ENCODE measurements at places on chromosomes 5 and 9.

- no peak for DNase-seq
These were observed 1293.9 kb upstream of the CDH6 start for GRCh38 chr5:29899583-29899982.

- no peak for DNase-seq
These were observed 31.3 kb upstream of the SMU1 start for GRCh38 chr9:33107762-33108161.

GRCh38 chr9:34524349-34524748 is 1.6 kb upstream of the ENHO start:
- DNase-seq: no peak

GRCh38 chr9:125652759-125653158 is 54.2 kb downstream of the MAPKAP1 start:
- no peak for DNase-seq

DNA sequence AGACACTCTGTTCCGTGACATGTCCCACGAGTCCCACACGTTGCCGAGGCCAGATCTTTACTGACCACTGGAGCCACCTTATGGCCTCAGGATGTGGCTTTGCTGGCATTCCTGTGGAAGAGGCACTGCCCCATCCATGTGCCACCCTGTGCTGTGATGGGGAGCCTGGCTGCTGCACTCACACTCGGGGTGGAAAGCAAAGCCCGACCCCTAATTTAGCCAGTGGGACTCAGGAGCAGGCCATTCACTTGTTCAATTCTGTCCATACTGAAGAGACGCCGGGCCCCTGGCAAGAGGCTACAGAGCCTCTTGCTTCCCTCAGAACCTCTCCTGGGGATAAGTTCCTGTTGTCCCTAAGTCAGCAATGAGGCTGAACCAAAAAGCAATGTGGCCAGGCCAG is 18.6 kb upstream of the CEP72 start:
- DNase-seq: no peak

DNA sequence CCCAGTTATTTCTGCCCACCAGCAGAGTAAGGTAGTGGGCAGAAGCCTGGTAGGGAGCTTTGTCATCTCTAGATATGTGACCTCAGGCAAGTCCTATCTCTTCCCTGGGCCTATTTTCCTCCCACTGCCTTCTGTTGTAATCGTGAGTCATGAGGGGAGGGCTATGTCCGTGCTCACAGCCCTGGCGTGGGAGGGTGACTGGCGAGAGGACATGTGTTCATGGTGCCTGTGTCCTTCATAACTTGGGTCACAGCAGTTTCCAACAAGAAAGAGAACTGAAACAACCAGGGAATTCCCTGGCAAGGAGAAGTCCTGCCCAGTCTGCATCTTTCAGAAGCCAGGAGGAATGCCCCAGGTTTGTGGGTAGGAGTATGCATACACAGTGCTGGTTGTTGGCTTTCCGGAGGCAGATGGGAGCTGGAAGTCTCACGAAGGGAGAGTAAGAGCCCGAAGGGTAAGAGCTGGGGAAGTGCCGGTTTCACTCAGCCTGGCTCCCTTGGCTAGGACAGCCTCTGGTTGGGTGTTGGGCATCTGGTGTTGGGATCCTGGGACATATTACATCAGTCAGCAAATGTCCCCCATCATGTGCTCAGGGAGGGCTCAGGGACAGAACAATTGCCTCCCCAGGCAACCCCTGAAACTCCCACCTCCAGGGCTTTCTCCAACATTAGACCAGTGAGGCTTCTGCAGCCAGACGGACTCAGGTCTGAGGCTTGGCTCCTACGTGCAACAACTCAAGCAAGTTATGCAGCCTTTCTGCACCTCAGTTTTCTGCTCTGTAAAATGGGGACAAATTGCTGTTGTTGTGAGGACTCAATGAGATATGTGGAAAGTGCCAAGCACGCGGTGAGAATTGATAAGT is 4.3 kb upstream of the TIFAB start:
- DNase-seq: no peak

DNA sequence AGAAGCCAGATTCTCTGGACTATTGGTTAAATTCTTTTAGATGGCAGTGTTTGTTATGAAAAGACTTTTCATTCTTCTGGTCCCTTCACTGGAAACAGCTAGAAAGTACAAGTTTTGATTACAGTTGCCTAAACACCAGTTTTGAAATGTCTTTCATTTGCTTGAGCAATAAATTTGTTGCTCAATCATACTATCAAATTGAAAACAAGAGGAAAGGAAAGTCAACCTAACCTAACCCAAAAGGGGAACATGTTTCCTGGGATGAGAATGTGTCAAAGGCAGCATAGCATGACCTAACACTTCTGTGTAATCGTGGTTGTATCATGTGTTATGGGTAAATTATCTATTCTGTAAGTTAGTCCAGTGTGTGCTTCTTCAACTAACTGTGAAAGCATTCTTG is 213.2 kb downstream of the TMC1 start:
- no peak for DNase-seq

DNA sequence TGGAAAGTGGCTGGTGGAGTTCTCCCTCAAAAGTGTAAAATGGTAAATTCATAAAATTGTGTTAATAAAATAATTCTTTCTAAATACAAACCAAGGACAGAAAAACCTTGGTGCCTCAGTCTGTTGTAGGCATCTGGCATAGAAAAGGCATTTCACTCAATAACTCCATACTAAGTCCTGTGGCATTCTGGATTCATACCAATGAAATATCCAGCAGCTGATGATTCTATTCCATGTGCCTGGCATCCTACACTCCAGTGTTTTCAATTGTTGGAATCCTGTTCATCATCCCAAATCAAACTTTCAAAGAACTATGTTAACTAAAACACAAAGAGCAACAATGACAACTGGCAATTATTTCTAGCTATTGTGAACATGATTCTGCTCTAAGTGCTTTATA is 21.6 kb upstream of the ALDH1A1 start:
- no peak for DNase-seq

DNA sequence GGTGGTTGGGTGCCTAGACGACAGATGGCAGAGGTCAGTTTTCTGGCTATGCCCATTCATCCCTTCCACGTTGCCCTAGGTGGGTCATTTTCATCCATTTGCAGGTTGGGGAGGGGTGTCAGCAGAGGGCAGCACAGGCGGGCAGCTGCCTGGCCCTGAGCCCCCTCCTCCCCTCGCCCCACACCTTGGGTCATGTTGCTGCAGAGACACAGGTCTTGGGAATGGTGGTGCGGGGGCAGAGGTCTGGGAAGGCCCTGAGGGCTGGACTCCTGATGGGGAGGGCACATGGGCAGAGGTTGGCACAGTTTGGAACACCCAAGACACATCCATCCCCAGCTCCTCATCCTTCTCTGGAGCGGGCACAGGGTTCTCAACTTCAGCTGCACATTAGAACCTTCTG is 103.2 kb upstream of the LMX1B start:
- no peak for DNase-seq

GRCh38 chr9:93188426-93189368 is 4.8 kb downstream of the WNK2 start:
- no peak for DNase-seq

DNA sequence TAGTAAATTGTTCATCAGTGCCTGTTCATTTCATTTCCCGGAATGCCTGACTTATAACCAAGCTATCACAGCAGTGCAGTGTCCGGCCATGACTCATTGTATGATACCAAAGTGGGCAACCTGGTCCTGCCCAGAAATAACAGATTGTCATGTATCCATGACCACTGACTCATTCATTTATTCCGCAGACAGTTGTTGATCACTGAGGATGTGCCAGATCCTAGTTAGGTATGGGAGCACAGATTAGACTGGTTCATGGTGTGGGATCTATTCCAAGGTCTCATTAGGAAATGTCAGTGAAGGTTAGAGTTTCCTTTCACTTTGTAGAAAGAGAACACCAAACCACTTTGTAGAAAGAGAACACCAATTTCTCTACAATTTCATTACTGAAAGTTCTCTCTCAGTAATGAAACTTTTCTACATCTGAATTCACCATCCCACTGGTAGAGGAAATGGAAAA is 8.7 kb downstream of the NREP start:
- DNase-seq: no peak

- DNase-seq: no peak
These were observed 410.1 kb upstream of the SMARCA2 start for GRCh38 chr9:1604942-1605560.

- DNase-seq: no peak
These were observed 132.5 kb upstream of the ADRA1B start for GRCh38 chr5:159783726-159784247.

DNA sequence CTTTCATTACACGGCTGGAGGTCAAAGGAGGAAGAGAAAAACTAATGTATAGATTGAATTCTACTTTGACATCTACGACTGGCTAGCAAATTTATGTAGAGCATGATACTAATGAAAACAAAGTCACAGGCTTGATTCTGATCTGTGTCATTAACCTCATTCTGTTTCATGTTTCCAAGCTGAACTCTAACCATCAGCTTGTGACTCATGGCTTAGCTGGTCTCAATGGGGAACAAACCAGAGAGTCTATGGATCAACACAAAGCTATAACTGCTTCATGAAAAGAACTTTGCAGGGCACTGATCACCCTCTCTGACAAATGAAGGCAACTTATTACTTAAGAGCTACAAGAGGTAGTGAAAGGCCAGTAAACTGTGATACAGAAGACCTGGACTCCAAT is 23.6 kb upstream of the PDE4D start:
- no peak for DNase-seq

DNA sequence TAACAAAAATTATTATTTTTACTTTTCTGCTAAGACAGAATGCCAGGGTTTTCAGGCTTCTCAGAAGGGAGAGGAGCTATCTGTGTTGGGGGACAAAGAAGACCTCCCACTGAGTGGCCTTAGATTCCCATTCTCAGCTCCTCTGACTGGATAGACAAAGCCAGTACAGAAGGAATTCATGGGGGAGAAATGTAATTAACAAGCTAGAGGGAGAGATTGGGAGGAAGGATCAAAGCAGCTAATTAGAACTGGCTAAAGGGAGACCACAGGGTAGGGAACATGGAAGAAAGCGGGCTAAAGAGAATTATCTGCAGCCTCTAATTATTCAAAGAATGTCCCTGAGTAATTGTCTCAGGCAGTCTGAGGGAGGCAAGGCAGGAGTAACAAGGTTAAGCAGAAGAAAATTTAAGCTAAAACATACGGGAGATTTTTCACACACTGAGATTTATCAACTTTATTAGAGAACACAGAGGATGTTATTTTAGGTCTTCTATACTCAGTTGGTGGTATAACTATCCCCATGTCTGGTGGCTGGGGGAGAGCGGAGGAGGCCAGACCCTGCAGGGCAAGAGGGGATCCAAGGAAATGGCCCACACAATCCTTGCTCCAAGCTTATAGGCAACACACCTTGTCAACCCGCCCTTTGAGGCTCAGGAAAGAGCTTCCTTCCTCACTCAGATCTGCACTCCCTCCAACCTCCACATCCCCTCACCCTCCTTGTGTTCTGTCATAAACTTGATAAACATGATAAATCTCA is 87.7 kb upstream of the LRRTM2 start:
- DNase-seq: no peak

GRCh38 chr9:136742591-136743391 is at the start of gene LCN10:
LCN10 (minus strand) TSS chr9:136742940; CDS start chr9:136742903, 37 bp downstream.
- no peak for DNase-seq

DNA sequence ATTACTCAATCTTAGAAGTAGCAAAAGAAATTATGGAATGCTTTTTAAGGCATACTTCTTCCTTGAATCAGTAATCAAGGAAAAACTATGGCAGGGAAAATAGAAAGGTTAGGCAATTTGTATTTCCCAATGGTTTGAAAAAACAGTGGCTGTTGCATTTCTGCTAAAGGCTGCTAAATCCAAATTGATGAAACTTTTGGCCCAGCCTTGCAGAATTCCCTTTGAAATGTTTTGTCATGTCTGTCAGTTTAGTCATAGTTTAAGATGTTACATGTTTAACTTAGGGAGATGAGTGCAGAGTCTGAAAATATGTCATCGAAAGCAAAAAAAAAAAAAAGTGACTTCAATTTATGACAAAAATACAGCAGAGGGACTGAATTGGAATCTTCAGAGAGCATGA is 878.9 kb upstream of the WWC1 start:
- no peak for DNase-seq

DNA sequence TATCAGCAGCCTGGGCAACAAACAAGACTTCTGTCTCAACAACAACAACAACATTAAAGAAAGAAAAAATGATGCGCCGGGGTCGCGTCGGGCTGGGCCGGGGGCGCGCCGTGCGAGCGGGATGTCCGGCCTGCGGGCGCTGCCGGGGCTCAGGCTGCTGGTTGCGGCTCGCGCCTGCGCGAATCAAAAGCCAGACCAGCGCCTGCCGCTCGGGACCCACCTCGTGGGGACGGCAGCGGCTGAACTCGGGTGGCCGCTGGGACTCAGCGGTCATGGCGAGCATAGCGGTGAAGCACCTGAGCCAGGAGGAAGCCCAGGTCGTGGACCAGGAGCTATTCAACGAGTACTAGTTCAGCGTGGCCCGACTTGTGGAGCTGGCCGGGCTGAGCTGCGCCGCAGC is 11.9 kb upstream of the NHP2 start:
- DNase-seq: no peak

DNA sequence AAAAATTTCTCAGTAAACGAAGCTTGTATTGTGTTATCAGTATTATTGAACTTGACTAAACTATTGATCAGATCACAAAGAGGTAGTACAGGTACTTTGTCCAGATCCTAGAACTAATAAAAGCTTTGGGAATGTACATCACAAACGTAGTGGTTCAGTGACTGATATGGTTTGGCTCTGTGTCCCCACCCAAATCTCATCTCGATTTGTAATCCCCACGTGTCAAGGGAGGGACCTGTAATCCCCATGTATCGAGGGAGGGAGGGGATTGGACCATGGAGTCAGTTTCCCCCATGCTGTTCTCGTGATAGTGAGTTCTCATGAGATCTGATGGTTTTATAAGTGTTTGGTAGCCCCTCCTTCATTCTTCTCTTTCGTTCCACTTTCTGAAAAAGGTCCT is 100.9 kb downstream of the ARRDC3 start:
- no peak for DNase-seq

- no peak for DNase-seq
These were observed 102.3 kb downstream of the GLDC start for GRCh38 chr9:6543204-6543603.

GRCh38 chr5:10233011-10233410 is 16.7 kb downstream of the ATPSCKMT start:
- no peak for DNase-seq

DNA sequence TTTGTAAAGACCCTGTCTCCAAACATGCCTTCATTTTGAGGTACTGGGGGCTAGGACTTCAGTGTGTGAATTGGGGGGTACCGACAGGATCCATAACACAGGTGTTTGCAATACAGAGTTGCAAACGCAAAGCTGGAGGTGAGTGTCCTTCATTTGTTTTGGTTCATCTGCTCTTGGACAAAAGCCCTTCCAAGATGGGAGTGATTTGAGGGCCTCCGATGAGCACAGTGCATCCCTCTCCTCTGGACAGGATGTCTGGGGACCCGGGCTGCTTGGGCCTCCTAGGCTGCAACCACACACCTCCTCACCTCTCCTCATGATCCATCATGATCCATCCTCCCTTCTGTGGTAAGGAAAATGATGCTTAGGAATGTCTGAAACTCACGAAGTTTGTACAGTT is 23.8 kb downstream of the FGD3 start:
- no peak for DNase-seq

- no peak for DNase-seq
These were observed 91.9 kb downstream of the JAKMIP2 start for GRCh38 chr5:147690595-147690994.
